ENCODE measurements at places on chromosomes 2 and 18. TPM values are rescaled to one million over a fixed set of nuclear protein-coding genes. Genes with fewer than 3 reads are reported as not detected.

Gene HES6
- 7.5 TPM for total RNA-seq

Gene CD207
- not detected for total RNA-seq

Gene SCN7A
- total RNA-seq = not detected

Gene COL3A1
- total RNA-seq = 0.28 TPM

Gene CERKL
- 0.24 TPM for total RNA-seq

Gene LYPD6B
- not detected for total RNA-seq

Gene EGR4
- total RNA-seq = 0.43 TPM
